ENCODE measurements at places on chromosomes 5 and 9.

GRCh38 chr9:74672237-74672636, 175.1 kb downstream of the RORB start:
- DNase-seq = no peak

DNA sequence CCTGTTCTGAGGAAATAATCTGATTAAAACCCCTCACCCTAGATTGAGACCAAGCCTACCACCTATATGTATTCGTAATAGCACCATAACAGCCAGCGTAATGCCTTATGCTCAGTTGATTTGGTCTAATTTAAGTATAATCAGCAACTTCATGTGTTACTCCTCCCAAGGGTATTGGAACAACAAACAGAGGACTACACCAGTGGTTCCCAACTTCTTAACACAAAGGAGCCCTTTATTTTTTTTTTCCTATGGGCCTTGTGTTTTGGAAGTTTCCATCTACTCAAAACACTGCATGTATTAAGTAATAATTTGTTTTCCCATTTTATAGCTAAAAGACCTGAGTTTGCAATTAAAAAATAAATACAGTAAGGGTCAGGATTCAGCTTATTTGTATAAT, 140.7 kb downstream of the ADAMTSL1 start:
- DNase-seq = no peak

GRCh38 chr5:79235261-79235633, 684 bp upstream of the JMY start:
- DNase-seq = no peak

GRCh38 chr9:132556235-132556634, 26.2 kb upstream of the BARHL1 start:
- DNase-seq = no peak

DNA sequence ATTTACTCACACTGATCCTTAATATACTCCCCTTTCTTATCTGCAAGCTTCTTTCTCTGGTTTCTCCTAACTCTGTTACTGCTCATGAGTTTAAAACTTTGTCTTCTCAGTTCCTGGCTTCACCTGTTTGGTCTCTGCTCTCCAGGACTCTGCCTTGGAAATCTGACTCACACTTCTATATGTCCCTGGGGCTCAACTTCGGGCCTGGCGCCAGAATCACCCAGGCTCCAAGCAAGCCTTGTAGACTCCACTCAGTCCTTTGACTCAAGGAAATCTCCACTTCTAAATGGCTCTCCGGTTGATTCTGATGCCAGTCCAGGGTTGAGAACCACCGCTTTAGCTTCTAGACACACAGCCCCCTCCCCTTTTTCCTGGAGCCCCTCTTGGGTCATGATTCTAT, 57.8 kb downstream of the TMC1 start:
- no peak for DNase-seq

DNA sequence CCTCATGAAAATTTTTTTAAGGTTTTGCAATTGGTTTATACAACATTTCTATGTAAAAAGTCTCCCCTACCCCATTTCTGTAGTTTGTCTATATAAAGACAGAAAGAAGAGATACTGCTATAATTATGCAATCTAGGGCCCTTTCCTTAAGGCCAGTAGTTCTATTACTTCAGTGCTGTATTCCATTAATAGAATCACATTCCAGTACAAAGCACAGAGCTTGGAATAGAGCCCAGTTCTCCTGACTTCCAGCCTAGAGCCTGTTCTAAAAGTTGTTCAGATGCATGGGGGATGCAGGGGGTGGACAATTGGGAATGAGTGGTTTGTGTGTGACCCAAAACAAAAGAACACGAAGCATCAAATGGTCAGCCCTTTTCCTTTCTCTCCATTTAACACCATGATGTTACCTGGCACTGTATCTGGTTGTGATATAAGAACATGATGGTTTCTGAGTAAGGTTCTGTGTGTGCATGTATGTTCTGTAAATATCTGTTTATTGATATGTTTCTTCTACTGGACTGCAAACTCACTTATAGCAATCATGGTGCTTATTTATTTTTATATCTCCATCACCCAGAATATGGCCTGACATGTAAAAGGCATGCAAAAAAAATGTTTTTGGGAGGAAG, 8.2 kb upstream of the GRAMD2B start:
- DNase-seq = no peak

GRCh38 chr9:84325347-84325973, 15.1 kb downstream of the SLC28A3 start:
- DNase-seq = no peak

DNA sequence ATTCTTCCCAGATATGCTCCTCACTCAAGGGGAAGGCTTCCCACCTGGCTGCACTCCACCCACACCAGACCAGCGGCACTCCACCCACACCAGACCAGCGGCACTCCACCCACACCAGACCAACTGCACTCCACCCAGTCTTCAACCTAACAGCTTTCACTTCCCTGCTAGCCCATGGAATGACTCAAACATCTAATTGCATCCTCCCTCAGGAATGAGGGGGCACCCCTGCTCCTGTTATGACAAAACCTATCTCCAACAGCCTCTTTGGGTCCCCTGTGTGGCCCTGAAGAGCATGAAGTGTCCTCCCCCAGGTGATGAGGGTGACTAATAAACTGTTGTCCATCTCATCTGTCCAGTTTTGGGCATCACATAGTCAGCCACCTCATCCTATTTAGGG, 556.6 kb upstream of the TUSC1 start:
- no peak for DNase-seq

DNA sequence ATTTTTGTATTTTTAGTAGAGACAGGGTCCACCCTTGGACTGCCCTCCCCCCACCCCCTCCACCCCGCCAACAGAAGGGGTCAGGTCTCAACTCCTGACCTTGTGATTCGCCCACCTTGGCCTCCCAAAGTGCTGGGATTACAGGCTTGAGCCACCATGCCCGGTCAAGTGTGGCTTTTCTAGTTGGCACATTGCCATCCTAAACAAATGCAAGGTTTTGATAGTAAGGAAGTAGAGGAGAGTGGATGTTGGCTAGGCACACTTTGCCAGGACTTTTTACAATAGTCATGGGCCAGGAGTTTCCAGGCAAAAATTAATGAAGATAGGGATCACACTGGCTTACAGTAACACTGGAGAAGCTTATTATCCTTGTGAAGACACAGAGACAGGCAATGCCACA, 62.4 kb downstream of the GALNT12 start:
- DNase-seq = no peak

GRCh38 chr5:66952153-66952552, 244.4 kb downstream of the CD180 start:
- no peak for DNase-seq

GRCh38 chr5:140176031-140176387, 1.0 kb downstream of the CYSTM1 start:
- DNase-seq = no peak

DNA sequence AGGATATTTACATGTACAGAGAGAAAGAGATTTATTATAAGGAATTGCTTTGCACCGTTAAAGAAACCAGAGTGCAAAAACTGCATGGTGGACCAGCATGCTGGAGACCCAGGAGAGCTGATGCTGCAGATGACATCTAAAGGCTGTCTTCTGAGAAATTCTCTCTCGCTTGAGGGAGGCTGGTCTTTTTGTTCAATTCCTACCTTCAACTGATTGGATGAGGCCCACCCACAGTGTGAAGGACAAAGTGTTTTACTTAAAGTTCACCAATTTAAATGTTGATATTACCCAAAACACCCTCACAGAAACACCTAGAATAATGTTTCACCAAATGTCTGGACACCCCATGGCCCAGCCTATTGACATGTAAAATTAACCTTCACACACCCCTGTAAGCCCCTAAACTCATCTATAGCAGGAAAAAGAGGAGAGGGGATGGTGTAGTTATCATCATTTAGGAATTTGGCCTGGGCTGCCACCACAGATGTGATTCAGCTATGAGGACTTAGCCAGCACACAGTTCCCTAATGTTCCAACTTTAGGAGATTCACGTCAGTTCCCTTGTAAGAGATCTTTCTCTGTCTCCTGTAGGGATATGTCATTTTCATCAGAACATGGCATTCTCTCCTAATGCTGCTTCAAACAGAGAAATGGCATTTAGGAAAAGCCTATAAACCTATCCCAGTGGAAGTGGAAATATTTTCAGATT, 358.2 kb upstream of the TLE4 start:
- DNase-seq = no peak

DNA sequence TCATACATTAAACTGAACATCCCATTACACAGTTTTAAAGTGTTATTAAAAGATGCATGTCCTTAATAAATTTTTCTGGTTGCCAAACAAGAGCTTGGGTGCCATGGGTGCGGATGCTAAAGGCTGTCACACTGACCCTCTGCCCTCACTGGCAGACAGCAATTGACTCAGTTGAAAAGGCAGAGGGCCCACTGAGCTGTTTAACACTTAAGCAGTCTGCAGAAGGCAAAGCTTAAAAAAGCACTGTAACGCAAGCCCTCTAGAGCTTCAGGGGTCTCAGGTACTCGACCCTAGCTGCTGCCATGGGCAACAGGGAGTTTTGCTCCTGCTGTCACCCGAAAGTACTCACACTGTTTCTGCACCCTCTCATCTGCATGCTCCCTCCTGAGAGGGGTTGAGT, 726.4 kb upstream of the TYRP1 start:
- DNase-seq = no peak

- DNase-seq = no peak
Observed at GRCh38 chr9:99004717-99005460, 61.2 kb downstream of the COL15A1 start.

- DNase-seq = no peak
Observed at GRCh38 chr9:137269231-137269772, 8.2 kb upstream of the TOR4A start.

DNA sequence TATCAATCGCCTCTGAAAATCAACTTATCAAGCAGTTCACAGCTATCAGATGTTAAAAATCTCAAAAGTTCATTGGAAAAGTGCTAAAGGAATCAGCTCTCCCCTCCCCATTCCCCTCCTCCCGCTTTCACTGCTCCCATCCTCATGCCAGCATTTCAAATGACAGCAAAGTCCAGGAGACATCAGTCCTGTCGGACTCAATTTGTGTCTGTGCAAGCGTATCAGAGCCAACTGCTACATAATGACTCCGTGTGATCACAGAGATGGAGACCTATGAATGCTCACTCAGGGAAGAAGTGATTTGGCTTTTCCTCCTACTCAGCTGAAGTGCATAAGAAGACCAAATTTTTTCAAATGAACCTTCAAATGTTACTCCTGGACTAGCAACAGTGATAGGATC, 937.2 kb upstream of the DMAC1 start:
- DNase-seq = no peak

- DNase-seq = no peak
Observed at GRCh38 chr5:170493028-170493820, 10.6 kb upstream of the KCNIP1 start.

DNA sequence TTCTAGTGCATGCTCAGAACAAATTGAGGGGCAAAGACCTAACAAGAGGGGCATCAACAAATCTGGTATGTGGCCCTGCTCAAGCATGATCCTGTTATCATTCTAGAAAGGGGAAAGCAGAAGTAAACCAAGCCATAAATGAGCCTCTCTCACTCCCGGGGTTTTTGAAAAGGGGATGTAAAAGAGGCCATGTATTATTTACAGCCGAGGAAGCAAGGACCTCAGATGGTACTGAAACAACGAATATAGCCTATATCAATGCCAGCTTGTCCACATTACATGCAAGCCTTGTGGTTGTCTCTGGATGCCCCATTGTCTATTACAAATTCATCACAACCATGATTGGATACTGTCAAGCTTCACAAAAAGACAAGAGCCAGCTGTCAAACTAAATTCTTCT, 211.3 kb downstream of the DCP2 start:
- no peak for DNase-seq

GRCh38 chr9:8401961-8402705, 602.6 kb upstream of the DMAC1 start:
- no peak for DNase-seq

- DNase-seq = no peak
Observed at GRCh38 chr5:81909677-81910076, 62.1 kb upstream of the ATG10 start.

- DNase-seq = no peak
Observed at GRCh38 chr5:178577376-178577839, 12.8 kb downstream of the COL23A1 start.

DNA sequence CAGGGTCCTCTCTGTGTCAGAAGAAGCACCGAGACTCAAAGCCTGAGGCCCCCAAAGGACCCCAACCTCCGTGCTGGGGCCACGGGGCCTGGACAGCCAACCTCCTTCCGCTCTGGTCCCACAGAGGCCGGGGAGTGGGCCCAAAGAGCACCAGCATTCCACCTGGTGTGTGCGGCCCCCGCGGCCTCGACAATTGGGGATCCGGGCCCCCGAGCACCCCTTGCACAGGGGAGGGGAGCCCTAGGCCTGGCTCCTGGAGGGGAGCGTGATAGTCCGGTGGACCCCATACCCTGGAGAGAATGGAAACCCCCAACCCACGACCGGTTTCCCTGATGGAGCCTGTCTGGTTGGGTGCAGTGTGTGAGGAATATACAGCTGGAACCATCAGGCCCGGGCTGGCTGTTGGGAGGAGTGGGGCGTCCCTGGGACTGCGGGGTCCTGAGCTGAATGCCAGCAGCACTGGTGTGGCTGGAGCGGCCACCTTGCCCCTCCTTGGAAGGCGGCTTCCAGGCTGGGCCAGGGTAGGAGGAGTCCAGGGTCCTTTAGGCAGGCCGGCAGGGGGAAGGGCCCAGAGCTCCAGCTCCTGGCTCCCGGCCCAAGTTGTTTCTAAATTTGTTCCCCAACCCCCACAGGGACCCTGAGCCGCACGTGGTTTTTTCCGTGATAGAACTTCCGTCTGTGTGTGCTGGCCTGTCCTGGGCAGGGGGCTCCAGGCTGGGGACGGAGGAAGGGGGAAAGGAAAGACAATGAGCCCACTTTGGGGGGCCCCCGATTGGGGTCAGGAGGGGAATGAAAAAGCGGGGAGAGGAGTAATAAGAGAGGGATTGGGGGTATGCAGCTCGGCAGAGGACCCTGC, 825 bp upstream of the TOR4A start:
- DNase-seq = no peak

DNA sequence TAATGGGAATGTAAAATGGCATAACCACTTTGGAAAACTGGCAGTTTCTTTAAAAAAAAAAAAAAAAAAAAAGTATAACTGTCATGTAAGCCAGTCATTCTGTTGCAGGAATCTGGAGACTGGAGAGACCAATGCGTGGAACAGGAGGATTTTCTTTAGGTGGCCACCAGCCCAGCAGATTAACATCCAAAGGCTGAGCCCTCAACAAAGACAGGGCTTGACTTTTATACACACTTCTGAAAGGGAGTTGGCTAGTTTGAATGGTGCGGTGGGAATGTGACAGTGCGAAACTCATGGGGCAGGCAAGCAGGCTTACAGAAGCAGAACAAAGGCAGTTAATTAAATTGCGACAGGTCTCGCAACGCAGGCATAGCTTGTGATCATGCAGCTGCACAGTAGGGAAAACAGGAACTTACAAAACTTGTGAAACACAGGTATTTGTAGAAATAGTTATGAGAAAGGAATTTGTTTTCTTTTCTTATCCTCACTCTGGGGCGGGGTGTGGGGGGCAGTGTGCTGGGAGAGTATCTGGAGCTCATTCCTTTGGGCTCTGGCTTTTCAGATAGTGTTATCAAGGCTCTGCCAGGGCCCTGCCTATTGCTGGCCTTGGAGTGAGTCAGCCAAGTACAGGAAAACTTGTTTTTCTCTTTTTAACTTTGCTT, 12.0 kb downstream of the UIMC1 start:
- no peak for DNase-seq

GRCh38 chr5:72093217-72093616, 14.1 kb upstream of the MAP1B start:
- no peak for DNase-seq

- no peak for DNase-seq
Observed at GRCh38 chr5:150661821-150662596, 958 bp downstream of the MYOZ3 start.

GRCh38 chr9:117473293-117473692, 58.4 kb upstream of the ASTN2 start:
- no peak for DNase-seq
